ENCODE measurements at places on chromosomes 1 and 21.

DNA sequence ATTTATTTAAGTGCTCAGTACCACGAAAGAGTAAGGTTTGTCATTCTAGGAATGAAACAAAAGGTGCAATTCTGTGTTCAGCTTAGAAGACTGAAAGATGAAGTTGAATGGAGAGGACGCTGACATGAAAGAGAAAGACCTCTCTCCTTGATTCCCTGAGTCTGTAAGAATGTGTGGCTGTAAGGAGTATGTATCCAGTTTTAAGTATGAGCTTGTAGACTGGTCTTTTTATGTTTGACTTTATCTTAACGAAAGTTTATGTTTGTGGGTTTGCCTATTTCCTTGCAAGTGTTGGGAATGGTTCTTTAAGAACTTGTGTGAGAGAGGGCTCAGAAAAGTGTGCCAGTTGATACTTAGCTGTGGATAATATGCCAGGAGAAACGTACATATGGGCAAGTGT is 1.4 kb downstream of the CHD1L start:
- DNase-seq, result no peak

GRCh38 chr1:29630756-29631155 is 394.4 kb downstream of the PTPRU start:
- DNase-seq, result no peak

DNA sequence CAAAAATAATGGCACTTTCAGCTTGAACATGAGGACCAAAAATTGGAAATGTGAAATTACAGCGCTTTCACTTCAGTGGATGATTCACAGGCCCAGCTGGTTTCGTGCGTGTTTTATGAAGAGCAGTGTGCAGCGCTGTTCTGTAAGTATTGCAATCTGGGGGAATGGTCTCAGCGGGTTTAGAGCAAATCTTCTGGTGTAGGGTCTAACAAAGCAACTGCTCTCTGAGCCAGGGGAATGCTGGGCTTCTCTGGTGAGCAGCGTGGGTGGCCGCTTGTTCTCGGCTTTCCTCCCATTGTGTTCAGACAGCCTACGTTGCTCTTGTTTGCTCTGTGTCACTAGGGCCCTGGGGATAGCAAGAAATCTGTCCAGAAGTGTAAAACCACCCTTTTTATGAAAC is 42.4 kb upstream of the GADD45A start:
- DNase-seq, result no peak

DNA sequence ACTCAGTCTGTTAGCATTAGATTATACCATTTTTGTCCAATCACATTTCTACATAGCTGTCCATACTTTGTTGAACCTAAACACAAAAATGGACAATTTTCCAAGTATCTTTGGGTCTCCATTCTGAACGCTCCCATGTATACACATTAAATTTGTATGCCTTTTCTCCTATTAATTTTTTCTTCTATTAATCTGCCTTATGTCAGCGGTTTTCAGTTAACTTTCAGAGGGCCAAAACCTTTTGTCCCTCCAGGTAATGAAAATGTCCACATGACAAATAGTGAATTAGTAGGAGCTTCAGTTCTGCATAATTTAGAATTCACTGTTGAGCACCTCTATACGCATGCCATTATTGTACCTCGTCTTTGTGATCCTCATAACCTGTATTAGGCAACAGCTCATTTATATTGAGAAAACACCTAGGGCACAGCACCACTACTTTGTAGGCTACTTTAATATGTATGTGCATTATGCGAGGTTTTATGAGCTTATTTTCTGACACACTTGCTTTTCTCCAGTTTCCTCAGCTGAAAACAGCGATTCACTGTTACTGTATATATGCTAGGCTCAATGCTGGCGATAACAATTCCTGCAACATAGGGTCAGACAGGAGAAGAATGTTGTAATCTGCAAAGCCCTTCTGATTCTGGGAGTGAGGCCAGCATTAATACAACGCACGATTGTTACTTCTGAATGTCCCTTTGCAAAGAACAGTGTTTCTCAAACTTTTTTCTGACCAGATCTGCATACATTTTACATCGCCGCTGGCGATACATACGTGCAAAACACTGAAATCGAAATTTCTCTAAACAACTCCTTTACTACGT is 1.1 kb upstream of the ABCD3 start:
- peak; percentile 33 for DNase-seq

DNA sequence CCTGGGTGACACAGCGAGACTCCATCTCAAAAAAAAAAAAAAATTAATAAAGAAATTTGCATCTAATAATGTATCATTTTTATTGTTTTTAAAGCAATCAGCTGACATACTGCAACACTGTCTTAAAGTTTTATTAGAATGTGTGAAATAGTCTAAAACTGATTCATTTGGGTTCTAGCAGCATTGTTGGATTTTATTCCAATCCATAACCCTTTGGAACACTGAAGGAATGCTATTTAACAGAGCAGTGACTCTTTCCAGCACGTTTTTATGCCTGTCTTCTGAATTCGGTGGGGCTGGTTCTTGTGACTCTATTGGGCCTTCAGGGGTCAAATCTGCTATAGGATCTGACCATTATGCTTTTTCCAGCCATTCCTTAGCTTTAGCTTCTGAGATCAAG is 18.2 kb upstream of the FMO4 start:
- no peak for DNase-seq

- DNase-seq, result no peak
These were observed 16.6 kb downstream of the CDKN2C start for GRCh38 chr1:50986653-50987052.

DNA sequence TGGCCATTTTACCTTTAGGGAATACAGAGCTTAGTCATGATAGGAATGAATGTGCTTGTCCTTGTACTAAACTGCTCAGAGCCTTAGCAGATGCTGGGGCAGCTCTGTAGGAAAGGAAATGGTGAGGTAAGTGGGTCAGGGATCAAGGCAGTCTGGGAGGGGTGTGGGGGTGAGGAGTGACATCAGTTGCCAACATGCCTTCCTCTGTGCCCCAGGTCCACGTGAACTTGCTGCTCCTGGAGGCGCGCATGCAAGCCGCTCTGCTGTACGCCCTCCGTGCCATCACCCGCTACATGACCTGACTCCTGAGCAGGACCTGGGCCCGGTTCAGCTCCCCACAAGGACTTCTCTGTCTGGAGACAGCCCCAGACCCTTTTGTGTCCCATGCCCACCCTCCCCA is 21.2 kb downstream of the SESN2 start:
- DNase-seq, result no peak

- DNase-seq, result peak; percentile 77
These were observed 20.6 kb upstream of the TBX15 start for GRCh38 chr1:119008483-119009311.

GRCh38 chr1:80472145-80472544 is 1328.6 kb upstream of the ADGRL2 start:
- DNase-seq, result no peak

GRCh38 chr21:34073749-34074282 is 438 bp downstream of the MRPS6 start:
- DNase-seq, result peak; percentile 58

DNA sequence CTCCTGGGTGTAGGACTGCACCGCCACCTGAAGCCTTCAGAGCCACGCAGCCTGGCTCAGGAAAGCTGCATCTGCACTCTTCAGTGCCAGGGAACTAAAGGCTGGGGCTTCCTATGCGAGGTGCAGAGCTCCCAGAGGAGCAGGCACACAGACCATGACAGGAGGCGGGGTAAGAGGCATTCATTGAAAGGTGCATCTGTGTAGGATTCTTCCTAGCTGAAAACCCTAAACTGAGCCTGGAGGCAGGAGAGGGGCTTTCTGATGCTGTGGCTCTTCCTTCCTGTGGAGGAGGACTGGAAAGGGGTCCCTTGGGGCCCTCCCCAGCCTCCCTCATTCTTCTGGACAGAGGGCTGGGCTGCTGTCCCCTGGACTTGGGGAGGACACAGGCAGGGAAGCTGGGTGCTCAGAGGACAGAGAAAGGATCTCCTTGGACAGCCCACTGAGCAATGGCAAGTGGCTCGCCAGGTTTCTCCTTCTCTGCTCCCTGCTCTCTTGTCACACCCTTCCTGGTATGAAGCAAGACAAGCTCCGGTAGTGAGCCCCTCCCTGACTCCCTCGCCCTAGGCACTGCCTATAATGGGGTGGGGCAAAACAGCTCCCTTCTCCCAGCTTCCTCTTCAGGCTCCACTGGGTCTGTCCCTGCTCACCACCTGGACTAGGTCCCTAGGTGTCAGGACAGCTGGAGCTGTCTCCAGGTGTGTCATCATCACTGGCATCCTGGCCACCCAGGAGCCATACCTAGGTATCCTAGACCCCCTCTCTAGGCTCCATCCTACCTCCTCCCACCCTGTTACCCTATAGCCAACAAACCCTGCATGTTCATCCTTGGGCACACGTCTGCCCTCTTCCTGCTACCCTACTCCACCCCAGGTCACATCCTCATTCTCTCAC is 20.0 kb downstream of the S100A6 start:
- no peak for DNase-seq

DNA sequence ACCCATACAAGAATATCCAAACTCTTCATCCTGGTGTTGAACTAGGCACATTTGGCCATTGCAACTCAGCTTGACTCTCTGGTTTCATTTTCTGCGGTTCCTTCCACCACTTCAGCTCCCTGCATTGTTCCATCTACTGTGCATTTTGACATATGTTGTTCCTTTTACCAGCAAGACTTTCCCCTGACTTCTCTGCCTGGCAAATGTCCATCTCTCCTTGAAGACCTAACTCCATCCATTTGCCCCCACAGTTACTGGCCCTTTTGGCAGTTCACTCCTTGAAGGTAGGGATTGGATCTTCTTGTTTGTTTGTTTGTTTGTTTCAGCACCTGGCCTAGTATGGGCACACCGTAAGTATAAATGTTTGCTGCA is 8.7 kb downstream of the PADI2 start:
- no peak for DNase-seq

GRCh38 chr1:182723200-182723599 is 38.8 kb upstream of the RGS8 start:
- DNase-seq, result peak; percentile 74

DNA sequence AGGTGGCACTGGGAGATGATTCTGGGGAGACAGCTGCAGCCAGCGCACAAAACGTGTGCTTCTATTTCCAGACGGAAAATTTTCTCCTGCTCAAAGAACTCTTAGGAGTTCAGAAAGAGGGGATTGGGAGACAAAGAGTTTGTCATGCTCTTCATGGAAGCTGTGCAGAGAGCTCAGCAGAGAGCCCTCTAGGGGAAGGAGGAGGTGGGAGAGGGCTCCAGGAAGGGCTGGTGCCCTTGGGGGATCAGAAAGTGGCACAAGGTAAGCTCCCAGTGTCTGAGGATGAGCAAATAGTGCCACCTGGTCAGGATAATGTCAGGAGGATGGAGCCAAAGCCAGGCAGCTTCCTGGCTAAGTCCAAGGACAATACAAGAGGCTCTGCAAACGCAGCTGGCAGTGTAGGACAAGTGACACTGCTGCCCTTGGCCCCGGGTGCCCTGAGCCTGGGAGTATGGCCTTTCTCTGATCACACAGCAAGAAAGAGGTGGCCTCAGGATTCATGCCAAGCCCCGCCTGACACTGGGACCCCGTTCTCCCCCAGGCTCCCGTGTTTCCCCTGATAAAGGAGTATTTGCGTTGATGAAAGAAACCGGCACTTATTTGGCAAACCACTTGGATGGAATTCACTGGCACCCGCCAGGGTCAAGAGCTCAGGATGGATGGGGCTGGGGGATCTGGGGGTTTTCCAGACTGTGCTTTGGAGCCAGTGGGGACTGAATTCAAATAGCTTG is 254.0 kb downstream of the PTPRU start:
- no peak for DNase-seq

- DNase-seq, result no peak
These were observed 69.1 kb upstream of the GADD45A start for GRCh38 chr1:67615886-67616285.

GRCh38 chr1:14561014-14561693 is 37.3 kb upstream of the KAZN start:
- DNase-seq, result no peak

- DNase-seq, result no peak
These were observed 35.5 kb downstream of the MRAP start for GRCh38 chr21:32333953-32334673.

DNA sequence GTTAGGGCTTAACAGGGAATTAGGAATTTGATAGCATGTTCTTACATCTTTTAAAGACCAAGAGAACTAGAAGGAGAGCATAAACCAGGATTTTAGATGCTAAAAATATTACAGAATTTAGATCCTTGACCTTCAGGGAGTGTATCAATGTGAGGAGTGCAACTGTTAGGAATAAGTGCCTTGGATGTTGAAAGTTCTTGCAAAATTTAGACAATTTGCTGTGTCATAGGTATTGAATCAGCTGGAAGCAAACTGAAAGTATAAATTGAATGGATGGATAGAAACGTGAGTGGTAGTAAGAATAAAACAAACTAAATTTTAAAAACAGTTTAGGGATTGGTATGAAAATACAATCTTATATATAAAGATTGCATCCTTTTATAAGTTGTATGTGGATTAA is 27.7 kb downstream of the PPP1R12B start:
- no peak for DNase-seq

Measured in left hindlimb (tissue), 1 donor.